ENCODE measurements at places on chromosomes 3 and 15.

DNA sequence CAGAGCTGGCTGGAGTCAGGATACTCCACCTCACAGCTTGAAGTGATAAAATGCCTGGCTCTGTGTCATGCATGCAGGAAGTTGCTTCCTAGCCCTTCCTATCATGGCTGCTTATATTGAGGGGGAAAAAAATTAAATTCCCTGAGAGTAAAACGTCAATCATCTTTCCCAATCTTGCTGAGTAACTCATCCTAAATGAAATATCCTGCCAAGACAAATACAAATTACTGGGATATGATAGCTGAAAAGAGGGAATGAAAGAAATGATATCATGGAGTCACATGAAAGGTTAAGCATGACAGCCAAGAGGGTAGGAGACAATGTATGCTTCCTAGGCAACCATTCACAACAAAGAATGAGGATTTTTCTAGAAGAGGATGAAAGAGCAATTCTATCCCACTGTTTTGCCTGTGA is 110.6 kb downstream of the ABI3BP start:
- no peak for DNase-seq

GRCh38 chr15:94547711-94548110 is 316.4 kb downstream of the MCTP2 start:
- DNase-seq: no peak

- DNase-seq: no peak
These were observed 8.4 kb upstream of the PARP6 start for GRCh38 chr15:72280751-72281150.

- DNase-seq: no peak
These were observed 68.6 kb downstream of the FHIT start for GRCh38 chr3:61182662-61183061.

- no peak for DNase-seq
These were observed 55.7 kb downstream of the SRGAP3 start for GRCh38 chr3:9193633-9194195.

DNA sequence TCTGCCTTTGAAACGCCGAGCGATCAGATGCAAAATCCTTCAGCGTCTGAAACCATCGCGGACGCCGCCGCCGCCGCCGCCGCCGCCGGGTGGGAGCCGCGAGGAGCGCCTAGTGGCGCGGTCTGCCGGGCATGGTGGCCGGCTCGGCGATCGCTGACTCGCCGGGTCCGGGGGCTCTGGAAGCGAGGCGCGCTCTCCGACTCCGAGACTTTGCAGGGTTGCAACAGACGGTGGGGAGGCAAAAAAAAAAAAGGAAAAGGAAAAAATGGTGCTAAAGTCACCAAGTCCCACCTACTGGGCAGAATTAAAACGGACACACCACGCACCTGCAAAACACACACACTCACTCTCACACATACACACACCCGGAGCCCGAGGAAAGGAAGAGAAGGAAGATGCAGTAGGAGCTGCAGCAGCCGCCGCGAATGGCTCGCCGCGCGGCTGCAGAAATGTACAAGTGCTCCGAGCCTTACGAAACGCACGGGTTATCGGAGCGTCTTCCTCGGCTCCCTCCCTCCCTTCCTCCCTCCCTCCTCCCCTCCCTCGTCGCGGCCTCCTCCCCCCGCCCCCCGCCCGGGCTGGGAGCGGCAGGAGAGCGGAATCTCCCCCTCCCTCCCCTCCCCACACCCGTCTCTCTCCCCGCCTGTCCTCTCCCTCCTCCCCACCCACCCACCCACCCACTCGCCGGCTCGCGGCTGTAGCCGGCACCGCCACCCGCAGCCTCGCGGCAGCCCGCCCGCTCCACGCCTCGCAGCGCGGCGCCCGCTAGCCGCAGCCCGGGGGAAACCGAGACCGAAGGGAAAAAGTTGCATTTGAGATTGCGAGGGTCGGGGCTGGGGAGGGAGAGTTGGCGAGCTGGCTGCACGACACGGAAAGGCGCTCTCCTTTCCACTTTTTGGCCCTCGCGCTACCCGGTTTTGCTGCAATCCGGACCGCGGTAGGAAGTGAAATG is at the start of gene NTRK3:
NTRK3 (minus strand) TSS at position 461 of the 952 bp plus-strand sequence. CDS start 586 bp downstream, outside the sequence.
- DNase-seq: peak; percentile 15

GRCh38 chr3:172700936-172701455 is 9.9 kb downstream of the NCEH1 start:
- DNase-seq: no peak

DNA sequence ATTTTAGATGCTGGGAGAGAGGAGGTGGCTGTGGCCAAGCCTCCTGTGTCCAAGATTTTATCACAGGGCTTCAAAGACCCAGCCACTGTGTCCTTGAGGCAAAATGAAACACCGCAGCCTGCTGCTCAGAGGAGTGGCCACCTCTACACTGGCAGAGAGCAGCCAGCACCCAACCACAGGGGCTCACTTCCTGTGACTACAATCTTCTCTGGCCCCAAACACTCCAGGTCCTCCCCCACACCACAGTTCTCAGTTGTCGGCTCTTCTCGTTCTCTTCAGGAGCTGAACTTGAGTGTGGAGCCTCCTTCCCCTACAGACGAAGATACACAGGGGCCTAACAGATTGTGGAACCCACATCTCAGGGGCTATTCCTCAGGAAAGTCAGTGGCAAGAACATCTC is 45.6 kb downstream of the CDAN1 start:
- DNase-seq: peak; percentile 7

DNA sequence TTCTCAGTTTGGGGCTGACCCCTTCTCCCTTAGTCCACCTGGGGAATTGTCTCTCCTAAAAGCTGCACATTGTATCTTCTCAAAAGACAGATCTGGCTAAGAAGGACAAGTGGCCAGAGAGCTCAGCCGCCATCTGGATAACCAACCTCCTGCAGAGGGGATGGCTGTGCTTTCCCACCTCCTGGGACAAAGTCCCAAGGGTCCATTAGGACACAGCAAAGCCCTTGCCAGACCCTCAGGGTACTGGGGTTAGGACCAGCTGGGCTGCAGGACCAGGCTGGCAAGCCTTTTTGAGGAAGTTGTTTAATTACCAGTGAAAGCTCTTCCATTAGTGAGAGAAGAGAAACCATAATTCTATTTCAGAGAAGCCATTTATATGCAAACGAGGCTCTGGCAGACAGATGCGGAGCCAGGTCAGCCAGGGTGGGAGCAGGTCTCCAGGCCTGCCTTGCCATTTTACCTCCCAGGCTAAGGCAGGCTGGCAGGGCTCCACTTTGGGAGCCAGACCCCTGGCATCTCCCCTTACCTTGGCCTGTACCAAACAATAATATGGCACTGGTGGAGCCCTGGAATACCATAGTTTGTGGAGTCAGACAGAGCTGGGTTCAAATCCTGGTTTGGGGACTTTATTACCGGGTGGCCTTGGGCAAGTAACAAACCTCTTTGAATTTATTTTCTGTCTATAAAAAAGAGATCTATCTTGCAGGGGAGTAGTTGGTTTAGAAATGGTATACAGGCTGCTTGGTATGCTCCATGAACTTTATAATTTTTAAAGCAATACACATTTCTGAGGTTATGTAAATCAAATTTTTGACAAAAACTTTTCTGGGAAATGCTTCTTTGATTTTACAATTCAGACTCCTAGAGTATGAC is 17.9 kb downstream of the SHF start:
- DNase-seq: no peak

- DNase-seq: no peak
These were observed 57.2 kb downstream of the XXYLT1 start for GRCh38 chr3:195213639-195214315.

DNA sequence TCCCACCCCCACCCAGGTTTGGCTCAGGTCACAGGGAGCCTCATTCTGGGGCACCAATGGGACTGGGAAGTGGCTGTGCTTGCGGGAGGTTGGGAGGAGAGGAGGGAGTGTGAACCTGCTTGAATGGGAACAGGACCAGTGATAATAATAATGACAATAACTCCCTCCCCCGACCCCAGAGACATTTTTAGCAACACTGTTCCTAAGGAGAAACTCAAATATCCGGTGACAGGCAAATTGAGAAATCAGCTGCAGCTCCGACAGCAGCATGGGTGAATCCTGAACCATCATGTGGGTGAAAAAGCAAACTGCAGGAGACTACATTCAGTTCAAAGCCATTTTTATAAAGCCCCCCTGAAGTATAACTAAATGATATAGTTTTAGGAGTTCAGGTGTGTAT is 11.6 kb upstream of the RPL29 start:
- DNase-seq: no peak

DNA sequence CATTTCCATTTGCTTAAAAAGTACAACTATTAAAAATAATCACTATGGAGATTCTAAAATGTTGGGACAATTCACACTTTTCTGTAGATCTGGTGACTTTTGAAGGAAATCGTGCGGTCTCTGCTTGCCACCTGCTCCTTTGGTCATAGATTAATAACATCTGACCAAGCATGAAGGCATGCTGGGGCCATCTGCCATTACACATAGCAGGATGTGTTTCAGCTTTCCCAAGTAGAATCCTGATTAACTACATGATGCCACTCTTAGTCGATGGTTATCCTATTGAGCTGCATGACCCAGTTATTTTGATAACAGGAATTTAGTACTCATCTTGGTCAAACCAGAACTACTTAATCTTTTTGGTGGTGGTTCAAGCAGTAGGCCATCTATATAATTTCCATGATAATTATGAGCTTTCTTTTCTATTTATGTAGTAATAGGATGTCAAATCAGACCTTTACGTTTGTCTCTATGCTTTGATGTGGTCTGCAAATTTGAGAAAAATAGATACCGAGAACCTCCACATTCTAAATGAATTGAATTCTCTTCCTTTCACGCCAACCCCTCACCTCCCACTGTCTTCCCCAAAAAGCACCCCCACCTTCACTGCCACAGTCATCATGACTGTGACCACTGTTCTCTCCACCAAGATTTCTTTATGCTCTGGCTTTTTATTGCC is 158.1 kb downstream of the DIPK2A start:
- DNase-seq: no peak

GRCh38 chr15:82298520-82298919 is 35.9 kb downstream of the SAXO2 start:
- no peak for DNase-seq

- no peak for DNase-seq
These were observed 63.0 kb downstream of the TMEM44 start for GRCh38 chr3:194570235-194570634.

- DNase-seq: no peak
These were observed 5.3 kb upstream of the LIPC start for GRCh38 chr15:58426501-58426900.

GRCh38 chr3:4409415-4409814 is 57.7 kb downstream of the SUMF1 start:
- no peak for DNase-seq

GRCh38 chr3:185658943-185659342 is 72.8 kb downstream of the SENP2 start:
- DNase-seq: no peak

- DNase-seq: no peak
These were observed 8.9 kb upstream of the PXK start for GRCh38 chr3:58323529-58324390.

DNA sequence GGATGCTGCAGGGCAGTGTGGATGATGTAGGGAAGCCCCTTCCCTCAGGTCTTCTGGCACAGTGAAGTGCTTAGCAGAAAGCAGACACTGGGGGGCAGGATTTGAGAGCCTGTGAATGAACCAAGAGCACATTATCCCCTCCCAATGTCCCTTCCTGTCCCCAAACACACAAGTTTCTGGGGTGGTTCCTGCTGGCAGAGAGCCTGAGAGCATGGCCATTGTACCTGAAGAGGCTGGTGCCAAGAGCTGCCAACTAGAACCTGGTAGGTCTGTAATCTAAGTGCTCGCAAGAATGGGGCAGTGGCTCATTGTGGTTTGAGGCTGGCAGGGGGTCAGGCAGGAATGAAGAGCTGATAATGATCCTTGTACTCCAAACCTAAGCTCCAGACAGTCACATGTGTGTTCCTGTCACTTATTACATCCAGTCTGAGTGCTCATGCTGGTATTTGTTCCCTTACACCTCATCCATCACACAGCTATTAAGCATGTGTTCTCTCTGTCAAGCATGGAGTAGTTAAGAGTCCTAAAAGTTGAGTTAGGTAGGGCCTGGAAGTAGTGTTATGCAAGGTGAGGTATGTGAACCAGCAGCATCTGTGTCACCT is 6.7 kb upstream of the CCR1 start:
- DNase-seq: peak; percentile 48

DNA sequence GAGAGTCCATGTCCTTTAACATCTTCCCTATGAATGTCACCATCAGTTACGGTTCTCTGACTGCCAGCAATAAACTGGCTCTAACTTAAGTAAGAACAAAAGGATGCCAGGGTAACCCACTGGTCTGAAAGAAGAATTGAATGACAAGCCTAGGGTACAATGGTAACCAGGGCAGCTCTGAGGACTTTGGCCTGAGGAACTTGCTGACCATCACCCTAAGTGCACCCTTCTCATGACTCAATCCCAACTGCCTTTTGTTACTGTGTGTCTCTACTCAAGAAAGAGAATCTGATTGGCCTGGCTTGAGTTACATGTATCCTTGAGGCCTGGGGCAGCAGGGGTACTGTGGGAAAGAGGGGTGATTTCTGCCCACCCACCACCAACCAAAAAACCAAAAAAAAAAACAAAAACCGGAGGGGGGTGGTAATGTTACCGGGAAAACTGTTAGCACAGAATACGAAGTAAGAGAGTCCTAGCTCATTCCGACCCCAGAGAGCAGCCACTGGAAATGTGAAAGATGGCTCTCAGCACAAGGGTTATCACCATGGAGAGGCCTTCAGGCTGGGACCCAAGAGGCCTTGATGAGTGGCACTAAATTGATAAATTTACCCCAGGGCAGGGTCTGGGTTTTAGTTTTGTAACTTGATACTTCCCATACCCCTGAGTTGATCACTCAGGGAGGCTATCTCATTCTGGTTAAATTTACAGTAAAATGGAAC is 9.3 kb upstream of the SLC28A1 start:
- DNase-seq: no peak

- DNase-seq: no peak
These were observed 34.9 kb upstream of the SNRPA1 start for GRCh38 chr15:101329867-101330380.

DNA sequence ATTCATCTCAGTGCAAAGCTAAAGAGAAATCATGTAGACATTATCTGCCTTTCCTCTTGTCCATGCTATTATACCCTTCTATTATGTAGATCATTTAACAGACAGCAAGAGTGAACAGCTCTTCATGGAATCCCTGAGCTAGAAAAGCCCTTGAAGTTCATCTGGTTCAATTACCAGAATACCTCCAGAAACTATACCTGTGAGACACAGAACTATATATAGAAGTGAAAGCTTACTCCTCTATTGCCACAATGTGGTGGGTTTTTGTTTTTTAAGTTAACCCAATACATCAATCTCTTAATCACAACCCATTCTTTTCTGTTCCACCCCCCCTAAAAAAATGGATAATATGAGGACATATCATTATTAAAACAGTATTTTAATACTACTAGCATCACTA is 347.7 kb downstream of the PLCL2 start:
- no peak for DNase-seq

GRCh38 chr15:81728726-81729125 is 317.1 kb downstream of the MEX3B start:
- no peak for DNase-seq

DNA sequence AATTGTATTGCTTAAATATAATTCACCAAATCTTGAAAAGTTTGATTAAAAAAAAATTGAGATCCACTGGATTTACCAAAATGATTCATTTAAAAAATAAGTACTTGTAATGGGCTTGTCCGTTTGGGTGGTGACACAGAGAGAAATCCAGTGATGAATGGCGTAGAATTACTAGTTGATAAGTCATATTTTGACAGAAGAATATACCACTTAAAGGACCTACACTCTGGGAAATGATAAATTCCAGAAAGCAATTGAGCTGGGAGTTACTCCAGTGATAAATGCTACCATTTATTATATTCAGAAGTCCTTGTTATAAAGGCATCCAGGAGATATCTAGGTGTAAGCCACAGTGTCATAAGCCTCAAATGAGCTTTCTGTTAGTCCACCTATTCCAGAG is 141.8 kb upstream of the CFAP20DC start:
- no peak for DNase-seq

All from DND-41 (cell line).